A172 (cell line): ENCODE measurements at places on chromosomes 7 and 10. TPM values are rescaled to one million over a fixed set of nuclear protein-coding genes. Genes with fewer than 3 reads are reported as not detected.

CPA2 gene
- not detected in 2 replicates for total RNA-seq

GPR85 gene
- 2.4 and 7.0 TPM in 2 replicates for total RNA-seq

DNA sequence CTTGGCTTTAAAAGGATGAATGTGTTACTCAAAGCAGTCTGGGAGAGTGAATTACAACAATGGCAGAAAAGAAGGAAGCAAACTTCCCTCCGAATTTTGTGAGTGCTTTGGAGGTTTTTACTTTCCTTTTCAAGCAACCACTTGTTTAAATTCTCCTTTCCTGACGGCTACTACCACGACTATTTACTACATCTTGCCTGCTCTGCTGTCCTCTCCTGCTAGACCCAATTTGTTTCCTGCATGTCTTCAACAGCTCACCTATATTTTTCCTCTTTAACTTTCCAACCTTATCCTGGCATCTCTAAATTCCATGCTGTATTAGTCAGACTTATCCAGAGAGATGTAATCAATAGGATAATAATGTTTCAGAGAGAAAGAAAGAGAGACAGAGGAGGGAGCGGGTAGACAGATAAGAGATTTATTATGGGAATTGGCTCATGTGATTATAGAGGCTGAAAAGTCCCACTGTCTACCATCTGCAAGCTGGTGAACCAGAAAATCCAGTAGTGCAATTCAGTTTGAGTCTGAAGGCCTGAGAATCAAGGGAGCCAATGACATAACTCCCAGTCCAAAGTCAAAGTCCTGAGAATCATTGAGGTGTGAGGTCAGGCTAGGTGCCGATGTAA, 42.8 kb upstream of the SLC13A1 start:
- DNase-seq = peak; percentile 6

DNA sequence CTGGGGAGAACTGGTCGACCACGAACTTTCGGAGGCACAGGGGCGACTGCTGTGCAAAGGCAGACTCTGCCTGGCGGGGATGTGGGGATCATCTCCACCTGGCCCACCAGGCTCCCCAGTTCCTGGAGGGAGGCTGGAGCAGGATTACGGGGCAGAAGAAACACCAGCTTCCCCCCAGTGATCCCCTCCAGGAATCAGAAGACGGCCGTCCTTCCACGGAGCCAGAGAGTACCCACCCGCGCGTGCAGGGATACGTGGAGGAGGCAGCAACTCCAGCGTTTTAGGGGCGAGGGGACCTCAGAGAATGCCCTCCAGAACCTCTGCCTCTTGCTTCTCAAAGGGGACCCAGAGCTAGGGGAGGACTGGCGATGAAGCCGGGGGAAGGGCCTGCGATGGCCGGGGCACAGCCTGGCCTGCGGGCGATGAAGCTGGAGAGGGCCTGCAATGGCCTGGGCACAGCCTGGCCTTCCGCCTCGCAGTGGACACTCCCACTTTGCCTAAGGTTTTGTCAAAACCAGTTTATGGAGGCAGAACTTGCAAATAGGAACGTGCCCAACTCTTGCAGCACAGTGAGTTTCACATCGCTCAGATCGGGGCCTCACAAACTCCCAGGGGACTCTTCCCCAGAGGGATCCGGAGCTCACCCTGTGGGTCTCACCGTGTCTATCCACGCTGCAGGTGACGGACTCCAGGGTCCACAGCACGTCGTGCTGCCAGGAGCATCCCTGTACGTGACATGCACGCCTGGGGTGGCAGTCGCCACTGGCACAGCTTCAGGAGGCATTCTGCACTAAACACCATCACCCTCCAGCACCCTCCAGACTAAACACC, 77.9 kb upstream of the PDGFA start:
- no peak for DNase-seq

DRGX gene
- not detected in 2 replicates for total RNA-seq

DNA sequence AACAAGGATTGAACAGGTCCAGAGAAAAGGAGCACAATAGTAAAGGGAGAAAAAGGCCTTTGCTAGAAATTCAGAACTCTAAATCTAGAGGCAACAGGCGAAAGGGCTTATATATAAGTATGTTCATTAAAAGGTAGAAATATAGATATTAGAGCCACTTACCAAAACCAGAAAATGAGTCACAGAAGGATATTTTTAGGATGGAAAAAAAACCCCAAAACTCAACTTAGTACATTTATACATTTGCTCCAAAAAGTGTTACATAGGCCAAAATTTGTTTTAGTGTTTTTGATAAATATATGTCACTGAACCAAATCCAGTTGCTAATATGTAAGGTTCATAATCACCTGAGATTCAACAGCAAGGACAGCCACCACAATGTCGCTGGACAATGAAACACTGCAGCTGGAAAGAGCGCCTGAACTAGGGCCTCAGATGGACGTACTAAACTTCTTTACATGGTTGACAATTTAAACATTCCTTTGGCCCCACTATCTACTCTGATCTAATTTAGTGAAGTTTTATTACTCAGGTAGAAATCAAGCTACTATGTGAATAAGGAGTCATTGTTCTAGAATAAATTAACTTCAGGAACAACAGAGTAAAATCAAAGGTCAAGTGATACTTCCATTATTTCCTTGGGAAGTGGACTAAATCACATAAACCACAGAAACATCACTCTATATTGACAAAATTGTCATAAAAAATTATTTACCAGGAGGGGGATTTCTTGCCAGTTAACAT, 10.9 kb downstream of the FAM3C start:
- no peak for DNase-seq

DNA sequence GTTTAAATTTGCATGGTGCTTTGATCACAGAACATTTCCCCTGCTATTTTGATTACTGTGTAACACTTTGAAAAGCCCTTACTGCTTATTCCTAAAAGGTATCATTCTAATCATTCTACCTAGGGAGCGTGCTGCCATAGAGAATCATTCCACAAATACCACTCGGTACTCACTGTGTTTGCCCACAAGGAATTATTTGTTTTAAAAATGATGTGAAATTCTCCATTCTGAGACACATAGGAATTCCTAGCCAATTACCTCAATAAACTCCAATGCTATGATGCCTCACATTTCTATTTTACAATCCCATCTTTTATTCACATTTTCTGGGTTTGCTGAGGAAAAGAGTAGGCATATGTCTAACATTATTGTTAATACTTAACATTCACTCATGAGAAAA, 16.2 kb upstream of the TES start:
- no peak for DNase-seq

DNA sequence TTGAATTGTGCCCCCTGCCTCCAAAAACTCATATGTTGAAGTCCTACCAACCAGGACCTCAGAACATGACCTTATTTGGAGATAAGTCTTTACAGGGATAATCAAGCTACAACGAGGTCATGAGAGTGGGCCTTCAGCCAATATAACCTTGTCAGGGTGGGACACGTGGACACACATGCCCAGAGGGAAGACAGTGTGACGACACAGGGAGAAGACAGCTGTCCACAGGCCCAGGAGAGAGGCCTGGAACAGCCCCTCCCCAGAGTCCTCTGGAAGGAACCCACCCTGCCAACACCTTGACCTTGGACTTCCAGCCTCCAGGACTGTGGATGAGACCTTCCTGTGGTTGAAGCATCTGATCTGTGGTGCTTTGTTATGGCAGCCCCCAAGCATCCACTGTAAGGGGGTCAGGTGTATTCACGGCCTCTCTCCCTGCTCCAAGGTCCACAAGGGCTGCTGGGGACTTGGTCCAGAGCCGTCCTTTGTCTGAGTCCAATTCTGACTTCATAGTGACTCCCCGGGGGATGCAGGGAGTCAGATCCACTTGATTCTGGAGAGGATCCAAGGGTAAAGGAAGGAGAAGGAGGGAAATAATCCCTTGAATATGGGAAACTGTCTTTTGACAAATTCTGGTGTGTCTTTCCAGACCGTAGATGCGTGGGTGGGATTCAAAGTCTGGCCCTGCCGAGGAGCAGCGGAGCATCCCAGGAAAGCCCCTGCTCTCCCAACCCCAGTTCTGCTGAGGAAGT, 7.0 kb downstream of the CALML3 start:
- no peak for DNase-seq

LRMDA gene
- 0.07 TPM in 1 of 2 replicates, not detected in the other for total RNA-seq

- no peak for DNase-seq
These were observed 39.9 kb downstream of the STRA8 start for GRCh38 chr7:135273581-135273980.

DNA sequence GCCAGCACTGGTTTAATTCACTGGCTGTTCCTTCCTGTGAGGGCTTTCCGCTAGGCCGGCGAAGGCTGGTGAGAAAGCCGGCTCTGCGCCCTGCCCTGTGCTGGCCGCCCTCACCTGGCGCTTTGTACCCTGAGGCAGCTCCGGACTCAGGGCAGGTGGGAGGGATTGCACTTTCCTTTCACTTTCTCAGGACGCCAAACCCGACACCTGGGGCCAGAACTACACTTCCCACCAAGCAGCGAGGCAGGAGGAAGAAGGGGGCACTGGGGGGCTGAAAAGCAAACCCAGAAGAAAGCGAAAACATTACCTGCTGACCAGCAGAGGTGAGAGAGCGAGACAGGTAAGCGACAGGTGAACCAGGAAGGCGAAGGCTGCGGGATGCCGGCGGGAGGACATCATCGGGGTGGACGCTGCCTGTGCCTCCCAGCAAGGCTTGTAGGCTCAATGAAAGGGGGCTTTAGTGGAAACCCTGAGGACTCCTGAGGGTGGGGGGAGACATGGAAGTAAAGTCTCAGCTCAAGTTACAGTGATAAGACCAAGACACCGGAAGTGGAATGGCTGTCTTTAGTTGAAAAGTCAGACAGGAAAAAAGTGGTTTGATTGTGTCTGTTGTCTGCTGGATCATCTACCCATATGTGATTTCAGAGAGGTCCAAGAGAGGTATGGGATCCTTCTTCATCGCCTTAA, at the start of gene RAB19:
RAB19 (plus strand) TSS at position 181 of the 687 bp plus-strand sequence. CDS start 3,589 bp downstream, outside the sequence.
- DNase-seq = no peak

GRCh38 chr10:75000748-75001321, 110.6 kb upstream of the SAMD8 start:
- no peak for DNase-seq

DNA sequence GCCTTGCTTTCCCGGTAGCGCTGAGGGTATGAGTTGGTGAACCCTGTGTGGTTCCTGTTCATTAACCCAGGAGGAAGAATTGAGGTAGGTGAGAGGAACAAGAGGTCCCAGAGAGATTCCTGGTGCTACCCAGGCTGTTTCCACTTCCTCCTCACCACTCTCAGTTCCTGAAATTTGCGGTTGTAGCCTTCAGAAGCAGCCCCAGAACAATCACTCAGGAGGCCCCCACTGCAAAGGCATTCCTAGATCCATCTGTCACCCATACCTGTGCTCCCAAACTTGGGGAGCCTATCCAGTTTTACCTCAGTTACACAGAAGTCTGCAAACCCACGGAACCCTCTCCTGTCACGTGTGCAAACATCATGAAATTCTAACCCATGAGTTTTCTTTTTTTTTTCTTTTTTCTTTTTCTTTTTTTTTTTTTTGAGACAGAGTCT, 9.0 kb upstream of the PIP4K2A start:
- DNase-seq = no peak

GRCh38 chr10:130045091-130045652, 65.5 kb downstream of the C10orf143 start:
- no peak for DNase-seq

- DNase-seq = no peak
These were observed 178.3 kb upstream of the PTER start for GRCh38 chr10:16258291-16259040.

DNA sequence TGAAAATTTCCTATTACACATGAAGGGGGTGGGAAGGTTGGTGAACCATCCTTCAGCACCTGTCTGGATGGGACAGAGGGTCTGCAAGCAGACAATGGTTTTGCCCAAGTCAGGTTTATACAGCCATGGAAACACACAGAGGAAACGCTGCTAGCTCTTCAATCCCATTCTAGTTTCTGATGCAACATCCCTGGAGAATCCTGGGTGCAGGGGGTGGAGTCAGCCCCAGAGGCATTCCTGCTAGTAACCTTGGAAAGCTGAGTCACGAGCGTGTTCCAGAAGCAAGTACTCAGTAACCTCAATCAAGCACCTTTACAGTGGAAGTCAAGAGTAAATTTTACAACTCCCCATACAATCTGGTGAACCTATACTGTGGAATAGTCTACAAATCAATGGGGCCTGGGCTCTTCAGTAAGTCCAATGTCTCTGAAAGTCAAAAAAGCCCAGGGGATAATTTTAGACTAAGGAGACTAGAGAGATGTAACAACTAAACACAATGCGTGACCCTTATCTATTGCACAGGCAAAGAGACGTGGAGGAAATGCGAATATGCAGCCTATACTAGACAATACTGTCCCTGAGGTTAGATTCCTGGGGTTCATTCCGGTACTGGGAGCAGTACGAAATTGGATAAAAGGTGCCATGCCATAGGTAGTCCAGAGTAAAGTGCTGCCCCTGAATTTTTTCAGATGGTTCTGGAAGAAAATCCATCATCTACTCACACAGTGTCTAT, 95.4 kb downstream of the ZRANB1 start:
- DNase-seq = peak; percentile 82

INSYN2A gene
- 0.05 and 0.29 TPM in 2 replicates for total RNA-seq

DNA sequence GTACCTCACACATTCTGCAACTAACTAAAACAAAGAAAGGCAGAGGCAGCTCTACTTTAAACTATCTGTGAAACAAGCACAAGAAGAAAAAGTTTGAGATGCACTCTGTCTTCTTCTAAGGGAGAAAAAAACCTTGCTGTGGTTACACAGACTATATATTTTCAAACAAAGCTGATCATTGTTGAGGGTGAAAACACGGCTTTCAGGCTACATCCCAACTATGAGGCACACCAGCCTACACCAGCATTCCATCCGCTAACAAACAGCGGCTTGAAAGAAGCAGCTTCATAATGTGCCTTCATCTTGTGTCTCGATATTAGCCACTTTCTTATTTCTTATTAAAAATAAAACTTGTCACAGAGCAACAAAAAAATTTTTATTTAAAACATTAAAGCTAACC, 79.1 kb downstream of the USP6NL start:
- DNase-seq = peak; percentile 25

PKD2L1 gene
- not detected in 2 replicates for total RNA-seq

MYOZ1 gene
- total RNA-seq = 1.1 TPM in 1 of 2 replicates, not detected in the other

- peak; percentile 28 for DNase-seq
These were observed 718 bp upstream of the BPGM start for GRCh38 chr7:134645935-134646334.

DNA sequence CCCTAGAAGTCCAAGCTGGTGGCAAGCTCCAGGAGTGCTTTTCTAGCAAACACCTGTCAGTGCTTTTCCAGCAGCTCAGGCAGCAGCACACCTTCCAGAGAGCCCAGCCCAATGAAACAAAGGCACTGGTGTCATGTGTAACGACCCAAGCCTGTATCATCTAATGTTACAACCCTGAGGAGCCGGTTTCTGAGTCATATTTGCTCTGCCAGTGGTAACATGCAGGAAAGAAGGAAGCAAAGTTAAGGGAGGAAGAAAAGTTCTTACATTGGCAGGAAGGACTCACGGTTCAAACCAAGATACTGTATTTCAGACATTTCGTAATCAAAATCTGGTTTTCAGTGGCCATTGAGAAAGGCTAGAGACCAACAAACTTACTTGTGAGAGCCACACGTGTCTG, at the start of gene ANKRD22:
ANKRD22 (minus strand) TSS at position 139 of the 400 bp plus-strand sequence. CDS start 237 bp downstream, outside the sequence.
- peak; percentile 26 for DNase-seq

FAM25G gene
- not detected in 2 replicates for total RNA-seq
